ENCODE measurements at places on chromosomes 12 and 14. TPM values are rescaled to one million over a fixed set of nuclear protein-coding genes. Genes with fewer than 3 reads are reported as not detected.

Gene PLEKHD1
- total RNA-seq, result under 0.01 TPM

Gene PCED1B
- 0.19 TPM for total RNA-seq

Gene SLC5A8
- total RNA-seq, result not detected

Gene TMEM179
- not detected for total RNA-seq

Gene ADCY6
- 43.3 TPM for total RNA-seq

Gene OAS3
- total RNA-seq, result 9.4 TPM

Gene TAS2R7
- not detected for total RNA-seq

Gene PIGH
- 11.7 TPM for total RNA-seq

Gene LRIG3
- 39.8 TPM for total RNA-seq

Gene TEX52
- total RNA-seq, result not detected

Gene TROAP
- total RNA-seq, result 4.3 TPM

Gene FAM222A
- total RNA-seq, result 0.17 TPM

Gene ST8SIA1
- total RNA-seq, result 0.17 TPM

DNA sequence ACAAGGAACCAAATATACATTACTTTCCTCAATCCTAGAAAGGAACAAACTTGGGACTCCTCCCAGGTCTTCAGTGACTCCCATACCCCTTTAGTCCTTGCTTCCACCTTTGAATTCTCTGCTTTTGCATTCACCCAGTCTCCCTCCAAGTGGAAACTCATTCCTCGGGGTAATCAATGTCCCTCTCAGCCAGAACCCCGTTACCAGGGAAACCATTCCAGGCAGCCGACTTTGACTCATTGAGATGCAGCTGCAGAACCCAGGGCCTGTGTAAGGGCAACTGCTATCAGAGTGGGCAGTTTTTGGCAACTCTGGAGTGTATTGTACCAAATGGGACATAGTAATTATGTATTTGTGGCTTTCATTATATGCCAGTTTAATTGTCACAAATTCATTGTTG lies 186.2 kb downstream of the NRXN3 start:
- DNase-seq, result no peak

DNA sequence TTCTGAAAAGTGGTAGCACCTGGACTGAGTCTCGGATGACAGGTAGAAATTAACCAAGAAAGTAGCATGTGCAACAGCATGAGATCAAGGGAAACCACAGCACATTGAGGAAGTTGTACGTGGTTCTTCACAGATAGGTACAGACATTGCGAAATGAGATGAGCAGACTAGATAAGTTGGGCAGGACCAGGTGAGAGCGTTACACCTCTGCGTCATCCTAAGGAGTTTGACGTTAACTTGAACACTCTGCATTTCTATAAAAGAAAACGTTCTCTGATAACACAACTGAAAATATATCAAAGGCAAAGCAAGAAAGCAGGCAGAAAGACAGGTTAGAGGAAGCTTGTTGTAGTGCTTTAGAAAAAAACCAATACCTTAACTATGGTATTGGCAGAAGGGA lies 98.5 kb upstream of the RASSF8 start:
- no peak for DNase-seq

GRCh38 chr12:121250359-121250758 lies 40.4 kb downstream of the P2RX4 start:
- no peak for DNase-seq

GRCh38 chr14:91187271-91187670 lies 57.2 kb downstream of the GPR68 start:
- no peak for DNase-seq

GRCh38 chr12:127552838-127553237 lies 714.1 kb upstream of the TMEM132C start:
- DNase-seq, result no peak

DNA sequence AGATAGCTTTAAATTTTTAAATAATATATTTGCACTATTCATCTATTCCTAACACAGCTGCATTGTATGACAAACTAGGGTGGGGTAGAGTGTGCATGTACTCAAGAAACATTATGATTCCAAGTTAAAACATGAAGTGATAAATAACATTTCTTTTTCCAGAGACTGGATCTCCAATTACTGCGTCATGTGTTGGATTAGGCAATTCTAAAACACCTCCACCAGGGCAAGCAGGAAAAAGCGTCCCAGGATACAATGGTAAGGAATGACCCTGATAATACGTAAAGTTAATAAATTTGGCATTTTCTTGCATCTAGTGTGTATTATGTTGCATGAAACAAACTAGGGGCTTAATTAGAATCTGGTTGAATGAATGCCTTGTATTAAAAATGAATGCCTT lies 138.9 kb downstream of the ACSS3 start:
- no peak for DNase-seq

GRCh38 chr12:10701131-10701681 lies 21.9 kb downstream of the YBX3 start:
- DNase-seq, result no peak

DNA sequence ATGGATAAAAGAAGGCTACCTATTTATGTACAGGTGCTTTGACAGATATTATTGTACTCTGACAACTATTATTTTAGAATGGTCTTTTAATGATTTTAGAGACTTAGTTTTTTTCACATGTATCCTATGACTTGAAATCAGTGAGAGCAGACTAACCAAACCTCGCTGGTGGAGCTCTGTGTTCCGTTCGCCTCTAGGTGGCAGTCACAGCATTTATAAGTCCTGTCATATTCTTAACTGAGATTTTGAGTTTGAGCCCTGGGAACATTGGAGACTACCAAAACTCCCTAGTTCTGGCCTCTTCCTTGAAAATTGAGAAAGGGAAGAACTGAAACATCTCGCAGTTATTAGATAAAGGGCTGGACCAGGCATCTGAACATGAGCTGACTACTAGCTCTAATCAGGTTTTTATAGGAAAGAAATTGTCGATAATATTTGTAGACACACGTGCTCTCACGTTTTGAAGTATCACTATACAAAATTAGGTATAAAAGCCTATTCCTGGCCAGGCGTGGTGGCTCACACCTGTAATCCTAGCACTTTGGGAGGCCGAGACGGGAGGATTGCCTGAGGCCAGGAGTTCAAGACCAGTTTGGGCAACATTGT lies 48.3 kb downstream of the TTLL5 start:
- DNase-seq, result peak; percentile 91

DNA sequence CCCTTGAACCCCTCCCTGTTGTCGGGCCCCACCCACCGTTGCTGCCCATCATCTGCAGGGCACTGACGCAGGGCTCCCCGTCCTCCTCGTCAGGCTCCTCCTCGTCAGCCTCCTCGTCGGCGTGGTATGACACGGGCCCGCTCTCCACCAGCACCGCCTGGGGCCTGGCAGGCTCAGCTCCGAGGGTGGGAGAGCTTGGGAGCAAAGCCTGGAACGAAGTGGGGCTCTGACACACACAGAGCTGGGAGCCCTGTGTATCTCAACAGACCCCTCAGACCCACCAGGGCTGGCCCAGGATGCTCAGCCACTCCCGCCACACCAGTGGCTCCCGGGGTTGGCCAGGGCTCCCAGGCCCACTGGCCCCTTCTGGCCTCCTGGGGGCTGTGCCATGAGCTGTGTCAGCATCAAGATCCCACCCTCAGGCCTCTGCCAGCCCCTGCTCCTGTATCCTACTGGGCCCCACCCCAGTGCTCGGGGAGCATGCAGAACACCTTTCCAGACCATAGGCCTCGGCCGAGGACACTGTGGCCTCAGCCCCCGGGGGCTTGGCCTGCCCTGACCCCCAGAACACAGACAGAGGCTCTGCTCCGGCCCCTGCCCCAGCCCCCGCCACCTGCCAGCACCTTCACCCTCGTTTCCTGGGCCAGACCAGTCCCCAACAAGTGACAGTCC lies 30.1 kb upstream of the NUDT14 start:
- DNase-seq, result no peak

DNA sequence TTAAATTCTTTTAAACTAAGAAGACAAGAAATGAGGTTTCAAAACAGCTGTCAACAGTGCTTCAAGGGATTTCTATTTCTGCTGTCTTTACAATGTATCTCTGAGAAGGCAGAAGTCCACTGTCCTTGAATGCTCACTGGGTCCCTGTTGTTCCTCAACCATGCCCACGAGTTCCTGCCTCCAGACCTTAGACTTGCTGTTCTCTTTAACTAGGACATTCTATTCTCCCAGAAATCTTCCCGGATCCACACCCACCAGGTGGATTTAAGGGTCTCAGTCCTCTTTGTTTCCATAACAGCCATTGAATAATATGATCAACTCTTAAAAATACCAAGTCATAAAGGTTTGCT lies 6.7 kb upstream of the SLC41A2 start:
- no peak for DNase-seq

DNA sequence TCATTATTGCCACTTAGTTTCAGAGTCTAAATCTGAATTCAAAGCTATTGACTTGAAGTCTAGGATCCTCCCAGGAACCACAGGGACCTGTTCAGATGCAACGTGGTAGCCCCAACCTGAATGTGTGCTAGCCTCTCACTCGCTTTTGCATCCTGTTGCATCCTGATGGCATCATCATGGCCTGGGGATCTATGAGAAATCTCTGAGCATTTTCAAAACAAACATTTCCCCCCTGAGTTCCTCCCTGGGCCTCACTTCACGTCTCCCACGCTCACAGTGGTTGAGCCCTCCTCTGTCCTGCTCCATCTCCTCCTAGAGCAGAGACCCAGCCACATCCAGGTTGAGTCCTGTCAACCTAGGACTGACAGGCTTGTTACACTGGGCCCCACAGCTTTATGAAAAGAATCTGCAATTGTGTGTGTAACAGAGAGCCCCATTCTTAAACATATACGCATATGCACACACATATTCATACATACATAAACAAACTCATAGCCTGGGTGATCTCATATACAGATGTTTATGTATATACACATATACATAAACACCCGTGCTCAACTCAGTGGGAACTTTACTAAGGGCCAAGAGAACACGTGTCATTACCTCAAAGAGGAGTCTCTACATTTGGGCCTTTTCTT lies 5.4 kb upstream of the KRT72 start:
- DNase-seq, result no peak

DNA sequence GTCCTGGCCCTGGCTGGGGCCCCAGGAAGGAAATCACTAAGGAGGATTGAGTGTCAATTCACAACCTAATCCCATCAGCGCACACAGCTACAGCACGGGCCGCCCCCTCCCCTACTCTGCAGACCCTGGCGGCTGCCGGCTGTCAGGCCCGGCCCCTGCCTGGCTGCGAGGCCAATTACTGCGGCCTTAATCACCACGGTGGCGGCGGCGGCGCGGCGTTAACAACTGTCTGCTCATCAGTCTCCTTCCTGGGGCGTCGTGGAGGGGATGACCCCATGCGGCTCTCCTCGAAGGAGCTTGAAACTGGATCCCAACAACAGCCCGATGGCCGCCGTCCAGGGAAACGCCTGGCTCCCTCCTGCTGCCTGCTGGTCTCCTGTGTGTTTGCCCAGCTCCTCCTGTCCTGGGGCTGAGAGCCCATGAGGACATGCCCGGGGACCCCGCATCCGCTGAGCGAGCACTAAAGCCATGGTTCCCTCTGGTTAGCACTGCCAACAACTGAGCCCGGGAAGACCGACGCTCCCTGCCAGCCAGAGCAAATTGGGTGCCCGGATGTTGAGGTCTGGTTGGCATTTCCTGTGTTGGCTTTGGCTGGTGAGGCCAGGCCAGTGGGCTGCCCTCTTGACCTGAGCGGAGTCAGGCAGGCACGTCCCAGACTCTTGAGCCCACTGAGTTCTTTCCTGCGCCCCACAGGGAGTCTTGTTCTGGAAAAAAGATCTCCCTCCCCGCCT lies 21.8 kb upstream of the EIF2B2 start:
- DNase-seq, result peak; percentile 69

DNA sequence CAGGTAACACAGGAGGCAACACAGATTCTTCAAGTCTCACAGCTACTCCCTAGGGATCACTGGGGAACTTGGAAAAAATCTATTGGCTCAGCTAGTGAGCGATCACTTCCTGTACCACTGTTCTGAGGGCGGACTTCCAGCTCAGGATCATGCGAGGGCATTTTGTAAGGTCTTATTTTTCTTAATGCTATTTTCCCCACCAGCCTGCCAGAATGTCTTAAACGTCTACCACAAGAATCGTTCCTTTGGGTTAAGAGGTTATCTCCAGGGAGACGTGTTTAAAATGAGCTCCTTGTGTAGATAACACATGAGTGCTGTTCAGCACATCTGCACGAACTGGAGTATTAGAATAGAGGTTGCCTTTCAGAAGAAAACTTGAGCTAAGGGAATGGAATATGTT lies 162.6 kb downstream of the ETNK1 start:
- DNase-seq, result no peak

DNA sequence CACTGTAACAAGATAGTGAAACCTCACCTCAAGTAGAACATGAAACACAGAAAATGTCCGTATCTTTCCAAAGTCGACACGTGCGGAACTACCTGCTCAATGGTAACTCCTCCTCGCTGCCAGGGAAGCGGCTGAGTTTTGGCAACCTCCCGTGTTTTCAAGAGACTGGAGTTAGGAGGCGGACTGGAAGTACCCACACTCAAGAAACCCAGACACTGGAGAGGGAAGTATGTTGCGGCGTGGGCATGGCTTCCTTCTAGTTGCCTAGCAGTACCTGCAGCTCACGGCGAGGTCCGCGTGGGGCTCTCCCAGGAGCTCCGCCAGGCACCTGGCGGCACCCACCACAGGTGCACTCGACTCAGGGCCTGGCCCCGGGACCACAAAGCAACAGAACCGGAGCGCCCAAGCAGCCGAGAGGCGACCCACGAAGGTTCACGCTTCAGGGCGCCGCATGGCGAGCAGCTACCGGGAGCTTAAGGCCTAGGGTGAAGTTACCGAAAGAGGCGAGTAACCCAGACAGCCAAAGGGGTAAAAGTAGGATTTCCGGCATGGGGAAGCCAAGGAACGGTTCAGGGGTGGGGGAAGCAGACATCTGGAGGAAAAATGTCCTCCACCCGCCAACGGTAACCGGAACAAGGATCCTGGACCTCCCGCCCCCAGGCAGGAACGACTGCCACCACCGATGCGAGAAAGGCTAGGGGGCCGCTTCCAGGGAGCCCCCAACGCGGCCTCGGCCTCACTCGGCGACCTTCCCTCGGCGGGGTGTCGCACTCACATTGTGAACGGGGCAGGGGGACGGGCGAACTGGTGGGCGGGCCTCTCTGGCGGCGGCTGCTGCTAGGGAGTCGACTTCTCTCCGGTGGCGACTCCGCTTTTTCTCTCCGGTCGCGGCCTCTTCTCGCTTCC lies 608 bp downstream of the PTGES3 start:
- peak; percentile 58 for DNase-seq

DNA sequence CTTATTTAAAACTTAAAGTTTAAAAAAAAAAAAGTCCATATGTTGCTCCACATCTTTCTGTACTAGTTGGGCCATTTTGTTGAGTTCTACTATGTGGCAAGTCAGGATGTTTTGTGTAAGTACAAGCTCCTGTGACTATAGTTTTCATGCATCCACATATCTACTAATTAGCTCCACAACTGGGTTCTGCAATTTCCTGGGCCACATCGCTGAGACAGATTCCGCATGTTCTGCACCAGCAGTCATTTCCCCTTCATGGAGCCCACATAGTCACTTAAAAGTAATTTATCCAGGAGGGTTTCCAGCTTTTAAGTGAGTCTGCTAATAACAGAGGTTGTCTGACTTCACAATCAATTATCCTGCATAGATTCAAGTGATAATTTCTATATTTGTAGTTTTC lies 461.4 kb downstream of the ZFP36L1 start:
- DNase-seq, result no peak

Measured in dermis blood vessel endothelial cell (primary cell).